ENCODE measurements at places on chromosomes 4 and X. TPM values are rescaled to one million over a fixed set of nuclear protein-coding genes. Genes with fewer than 3 reads are reported as not detected.

The EDNRA gene
- not detected for total RNA-seq

The TCEAL4 gene
- 36.7 TPM for total RNA-seq

The CPE gene
- total RNA-seq: 2.1 TPM

The KDR gene
- 446 TPM for total RNA-seq

The HELT gene
- total RNA-seq: not detected

The SPACA5 gene
- not detected for total RNA-seq

The PABPC1L2A gene
- total RNA-seq: not detected

The SPATA18 gene
- 14.6 TPM for total RNA-seq

The MAGEA4 gene
- total RNA-seq: not detected

The MTCP1 gene
- total RNA-seq: 2.3 TPM

The CHRDL1 gene
- total RNA-seq: not detected

The GLOD5 gene
- not detected for total RNA-seq

The DTHD1 gene
- total RNA-seq: not detected

The F8A3 gene
- total RNA-seq: 0.93 TPM

The ZMAT1 gene
- total RNA-seq: 4.0 TPM

The PDLIM3 gene
- 34.6 TPM for total RNA-seq

The FRMPD4 gene
- total RNA-seq: not detected

The WNK3 gene
- 1.3 TPM for total RNA-seq

The RPL34 gene
- total RNA-seq: 686 TPM

The ALAS2 gene
- total RNA-seq: not detected

The INTU gene
- 5.6 TPM for total RNA-seq

The TMPRSS11B gene
- not detected for total RNA-seq

The DIPK2B gene
- 39.3 TPM for total RNA-seq

The GPC3 gene
- not detected for total RNA-seq

The STPG2 gene
- total RNA-seq: 0.13 TPM

The CSAG1 gene
- not detected for total RNA-seq

The TBX22 gene
- total RNA-seq: not detected

The TBC1D9 gene
- 60.4 TPM for total RNA-seq

The USP17L21 gene
- total RNA-seq: not detected

The CFAP47 gene
- total RNA-seq: 0.13 TPM

The PPAT gene
- total RNA-seq: 37.1 TPM

The LYAR gene
- total RNA-seq: 39.6 TPM

The NPNT gene
- under 0.01 TPM for total RNA-seq

The TBL1X gene
- total RNA-seq: 28.1 TPM

The IL21 gene
- total RNA-seq: not detected

The TLR10 gene
- total RNA-seq: not detected

The SYTL5 gene
- total RNA-seq: not detected
